ENCODE measurements at places on chromosomes 1 and 21. TPM values are rescaled to one million over a fixed set of nuclear protein-coding genes. Genes with fewer than 3 reads are reported as not detected.

GRCh38 chr21:31180256-31181081 lies 142.2 kb upstream of the KRTAP19-8 start:
- peak; percentile 35 for DNase-seq

DNA sequence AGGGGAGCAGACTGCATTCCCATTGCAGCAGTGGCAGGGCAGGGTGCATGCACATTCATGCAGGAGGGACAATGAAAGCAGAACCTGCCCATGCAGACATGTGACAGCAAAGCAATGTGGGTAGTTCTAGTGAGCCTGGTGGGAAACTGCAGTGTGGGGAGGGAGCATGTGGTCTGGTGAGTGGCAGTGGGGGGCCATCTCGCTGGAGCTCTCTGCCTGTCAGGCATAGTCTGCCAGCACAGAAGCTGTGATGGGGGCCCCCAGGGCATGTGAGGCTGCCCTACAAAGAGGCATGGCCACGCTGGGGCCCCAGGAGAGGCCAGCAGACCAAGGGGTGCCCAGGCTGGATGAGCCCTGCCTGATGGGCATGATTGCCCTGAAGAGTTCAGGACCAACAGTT lies 579.7 kb downstream of the PTPRC start:
- no peak for DNase-seq

DNA sequence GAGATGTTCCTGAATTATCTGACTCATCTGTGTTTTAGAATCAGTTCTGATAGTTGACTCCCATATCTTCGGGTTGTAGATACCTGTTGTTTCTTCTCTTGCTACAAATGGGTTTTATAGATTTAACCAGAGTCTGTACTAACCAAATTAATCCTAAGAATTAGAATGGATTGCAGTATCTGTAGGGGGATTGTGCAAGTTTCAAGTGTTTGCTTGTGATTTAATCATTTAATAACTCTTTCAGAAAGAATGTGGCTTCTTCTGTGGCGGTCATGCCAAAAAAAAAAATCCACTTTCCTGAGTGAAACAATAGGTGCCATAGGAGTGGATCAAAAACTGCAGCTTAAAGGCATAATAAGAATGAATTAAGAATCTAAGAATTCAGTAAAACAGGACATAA lies 9.4 kb downstream of the IPO9 start:
- DNase-seq = no peak

RAD54L gene
- polyA plus RNA-seq = 12.9 TPM

DNA sequence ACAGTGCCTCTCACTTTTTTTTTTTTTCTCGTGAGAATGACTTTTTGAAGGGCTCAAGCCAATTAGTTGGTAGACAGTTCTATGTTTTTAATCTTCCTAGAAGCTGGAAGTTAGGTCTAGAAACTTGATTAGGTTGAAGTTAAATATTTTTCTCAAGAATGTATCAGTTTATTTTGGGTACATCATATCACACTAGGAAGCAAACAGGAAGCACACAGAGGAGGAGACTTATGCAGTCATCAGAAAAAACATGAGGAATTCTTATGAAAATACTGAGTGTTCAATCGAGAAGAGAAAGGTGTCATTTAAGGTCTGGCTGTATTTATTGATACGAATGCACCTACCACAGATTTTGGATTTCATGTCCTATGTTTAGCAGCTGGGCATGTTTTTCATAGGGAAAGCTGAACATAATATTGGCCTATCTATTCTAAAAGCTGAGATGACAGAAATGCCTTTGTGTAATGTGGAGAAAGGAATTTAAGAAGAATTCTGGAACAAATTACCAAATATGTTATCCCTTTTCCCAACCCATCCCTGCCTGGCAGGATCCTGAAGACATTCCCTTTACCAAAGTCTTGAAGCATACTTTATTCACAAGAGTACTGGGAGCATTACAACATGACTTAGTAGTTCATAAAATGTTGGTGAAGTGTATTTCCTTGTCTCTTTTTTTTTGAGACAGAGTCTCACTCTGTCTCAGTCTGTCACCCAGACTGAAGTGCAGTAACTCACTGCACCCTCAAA lies 17.5 kb upstream of the ZFP69B start:
- DNase-seq = no peak

- DNase-seq = no peak
Observed at GRCh38 chr1:22137004-22137720, 5.7 kb downstream of the WNT4 start.

GRCh38 chr1:52386458-52386857 lies 17.8 kb downstream of the ORC1 start:
- no peak for DNase-seq

RGS5 gene
- 93.7 TPM for polyA plus RNA-seq

- DNase-seq = no peak
Observed at GRCh38 chr21:29775462-29775861, 164.3 kb downstream of the GRIK1 start.

- no peak for DNase-seq
Observed at GRCh38 chr21:40623528-40623927, 223.4 kb downstream of the DSCAM start.

- no peak for DNase-seq
Observed at GRCh38 chr1:117120774-117121588, 568 bp downstream of the TRIM45 start.

- no peak for DNase-seq
Observed at GRCh38 chr1:67973051-67973450, 77.4 kb downstream of the DIRAS3 start.

GRCh38 chr1:29713857-29714256 lies 477.5 kb downstream of the PTPRU start:
- no peak for DNase-seq

OR14I1 gene
- not detected for polyA plus RNA-seq

DNA sequence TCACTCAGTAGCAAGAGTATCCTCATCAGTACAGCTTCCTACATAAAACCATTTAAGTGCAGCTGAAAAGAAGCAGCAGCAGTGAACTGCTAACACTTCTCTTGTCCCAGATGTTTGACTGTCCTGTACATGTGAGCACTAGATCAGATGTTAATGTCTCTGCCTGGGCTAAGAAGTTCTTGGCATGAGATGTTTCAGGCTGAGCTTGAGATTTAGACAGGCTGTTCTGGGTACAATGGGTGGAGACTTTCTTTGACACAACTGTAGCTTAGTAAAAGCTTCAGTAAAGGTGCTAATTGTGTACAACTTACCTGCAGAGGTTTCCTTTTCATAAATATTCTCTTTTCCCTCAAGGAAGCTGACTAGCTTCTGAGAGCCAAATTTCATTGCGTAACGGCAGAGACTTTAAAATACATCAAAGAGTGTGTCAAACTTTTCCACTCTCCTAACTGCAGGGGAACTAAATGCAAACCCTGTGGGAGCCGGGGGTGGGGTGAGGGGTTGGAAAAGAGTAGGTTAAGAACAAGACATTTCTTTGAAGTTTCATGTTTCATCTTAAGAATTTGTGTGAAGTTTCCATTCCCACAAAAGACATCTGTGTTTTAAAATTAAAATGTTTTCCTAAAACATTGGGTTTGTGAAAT lies 82.1 kb upstream of the CCDC190 start:
- peak; percentile 23 for DNase-seq

DNA sequence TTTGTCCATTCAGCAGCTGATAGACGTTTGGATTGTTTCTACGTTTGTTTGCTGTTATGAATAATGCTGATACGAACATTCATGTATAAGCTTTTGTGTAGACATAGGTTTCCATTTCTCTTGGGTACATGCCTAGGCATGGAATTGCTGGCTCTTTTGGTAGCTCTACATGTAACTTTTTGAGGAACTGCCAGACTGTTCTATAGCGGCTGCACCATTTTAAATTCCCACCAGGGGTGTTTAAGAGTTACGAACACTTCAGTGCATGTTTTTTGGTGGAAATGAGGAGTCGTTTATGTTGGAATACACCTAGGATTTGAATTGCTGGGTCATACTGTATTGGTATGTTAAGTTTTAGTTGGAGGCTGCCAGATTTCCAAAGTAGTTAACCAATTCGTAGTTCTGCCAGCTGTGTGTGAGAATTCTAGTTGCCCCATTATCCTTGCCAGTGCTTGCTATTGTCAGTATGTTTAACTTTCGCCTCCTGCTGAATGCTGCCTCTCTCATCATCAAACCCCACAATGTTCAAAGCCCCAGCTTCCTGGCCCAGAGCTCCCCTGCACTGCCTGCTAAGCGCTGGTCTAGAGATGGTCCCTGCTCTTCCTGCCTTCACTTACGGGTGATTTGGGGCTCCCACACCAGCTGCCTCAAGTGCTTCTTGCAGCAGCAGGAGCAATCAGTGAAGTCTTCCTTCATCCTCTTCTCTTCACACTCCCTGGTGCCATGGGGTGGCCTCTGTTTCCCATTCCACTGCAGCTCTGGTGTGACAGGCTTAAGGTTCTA lies 81.0 kb downstream of the MAN1C1 start:
- DNase-seq = no peak

- DNase-seq = no peak
Observed at GRCh38 chr21:28654406-28654805, 338.3 kb downstream of the LTN1 start.

DNA sequence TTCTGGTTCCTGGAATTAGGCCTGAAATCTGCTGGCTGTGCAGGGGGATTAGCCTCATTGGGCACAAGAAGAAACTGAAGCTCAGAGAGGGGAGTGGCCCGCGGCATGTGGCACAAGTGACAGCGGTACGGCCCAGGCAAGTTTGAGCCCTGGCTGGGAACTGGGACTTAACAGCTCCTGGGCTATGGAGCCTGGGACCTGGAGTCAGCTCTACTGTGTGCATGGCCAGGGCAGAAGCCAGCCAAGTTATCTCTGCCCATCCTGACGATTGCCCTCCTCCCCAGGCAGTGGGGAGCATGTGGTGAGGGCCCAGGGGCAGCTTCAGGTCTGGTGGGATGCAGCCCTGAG lies 61.3 kb downstream of the ALPL start:
- no peak for DNase-seq

GRCh38 chr1:222843469-222844410 lies 28.9 kb downstream of the DISP1 start:
- DNase-seq = no peak

GRCh38 chr1:30927448-30927847 lies 18.9 kb upstream of the SDC3 start:
- DNase-seq = no peak

CHRM3 gene
- 2.9 TPM for polyA plus RNA-seq

HAPLN2 gene
- 0.39 TPM for polyA plus RNA-seq

GRCh38 chr1:47617381-47618221 lies 179.8 kb downstream of the FOXD2 start:
- DNase-seq = no peak

KCNQ4 gene
- 0.80 TPM for polyA plus RNA-seq

INKA2 gene
- polyA plus RNA-seq = 3.7 TPM

IGFN1 gene
- polyA plus RNA-seq = 1.3 TPM
